Aorta (tissue), 5 donors: ENCODE measurements at places on chromosomes 2 and 18. TPM values are rescaled to one million over a fixed set of nuclear protein-coding genes. Genes with fewer than 3 reads are reported as not detected.

TMEFF2 gene
- 0.12 TPM for total RNA-seq

COPS7B gene
- 20.6 TPM for total RNA-seq

AQP12B gene
- not detected for total RNA-seq

SCN9A gene
- total RNA-seq, result 15.2 TPM

DNA sequence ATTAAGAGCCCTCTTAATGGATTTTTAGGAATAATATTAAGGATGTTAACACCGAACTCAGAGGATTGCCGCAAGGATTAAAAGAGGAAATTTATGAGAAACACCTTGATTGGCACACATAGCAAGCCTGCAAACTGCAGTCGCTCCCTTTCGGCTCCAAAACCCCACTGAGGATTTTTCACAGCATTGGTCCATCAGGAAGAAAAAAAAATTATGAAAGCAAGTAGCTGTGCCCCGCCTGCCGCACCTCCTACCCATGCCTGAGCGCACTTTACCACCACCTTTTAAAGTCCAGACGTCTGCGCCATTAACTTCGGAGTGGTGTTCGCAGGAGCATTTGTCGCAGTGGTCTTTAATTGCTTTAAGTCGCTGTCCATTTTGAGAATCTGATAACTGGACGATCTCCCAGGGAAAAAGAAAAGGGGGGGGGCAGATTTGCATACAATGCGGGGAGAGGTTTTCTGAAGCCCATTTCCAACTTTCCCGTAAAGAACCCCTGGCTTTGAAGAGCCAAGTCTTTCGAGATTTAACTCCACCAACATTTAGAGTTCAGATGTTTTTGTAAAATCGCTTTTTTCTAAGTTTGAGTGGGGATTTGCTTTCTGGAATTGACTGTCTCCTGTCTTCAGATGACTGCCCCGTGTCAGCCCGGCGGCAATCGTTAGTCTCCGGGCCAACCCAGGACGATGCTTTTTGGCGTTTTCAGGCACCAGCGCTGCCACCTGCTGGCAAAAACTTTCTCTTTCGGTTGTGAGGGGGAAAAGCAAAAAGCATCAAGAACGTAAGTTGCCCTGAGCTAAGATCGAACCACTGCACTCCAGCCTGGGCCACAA is 913 bp upstream of the TRABD2A start:
- H3K4me1 ChIP-seq, result peaks cover 6% of the 10 kb centered on the region
- DNase-seq, result peak; percentile 85
- H3K27ac ChIP-seq, result no peak overlapping the region
- peak overlapping the region; percentile 52 for H3K4me3 ChIP-seq

DNA sequence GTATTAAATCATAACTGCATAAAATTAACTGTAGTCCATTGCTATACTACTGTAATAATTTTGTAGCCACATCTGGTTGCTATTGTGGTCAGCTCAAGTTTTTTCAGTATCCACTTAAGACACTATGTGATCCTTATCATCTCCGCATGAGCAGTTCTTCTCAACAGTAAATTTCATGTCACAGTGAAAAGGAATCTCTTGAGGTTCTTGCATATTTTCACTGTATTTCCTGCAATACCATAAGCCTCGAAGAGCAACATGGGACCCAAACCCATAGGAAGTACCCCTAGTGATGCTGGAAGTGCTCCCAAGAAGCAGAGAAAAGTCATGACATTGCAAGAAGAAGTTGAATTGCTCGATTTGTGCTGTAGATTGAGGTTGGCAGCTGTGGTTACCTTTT is 86.7 kb downstream of the LDLRAD4 start:
- no peak for DNase-seq
- no peaks in the 10 kb centered on the region for H3K27me3 ChIP-seq
- no peak overlapping the region for H3K27ac ChIP-seq
- no peaks in the 10 kb centered on the region for H3K4me1 ChIP-seq
- no peak overlapping the region for H3K4me3 ChIP-seq
